ENCODE measurements at places on chromosomes 5 and 9.

DNA sequence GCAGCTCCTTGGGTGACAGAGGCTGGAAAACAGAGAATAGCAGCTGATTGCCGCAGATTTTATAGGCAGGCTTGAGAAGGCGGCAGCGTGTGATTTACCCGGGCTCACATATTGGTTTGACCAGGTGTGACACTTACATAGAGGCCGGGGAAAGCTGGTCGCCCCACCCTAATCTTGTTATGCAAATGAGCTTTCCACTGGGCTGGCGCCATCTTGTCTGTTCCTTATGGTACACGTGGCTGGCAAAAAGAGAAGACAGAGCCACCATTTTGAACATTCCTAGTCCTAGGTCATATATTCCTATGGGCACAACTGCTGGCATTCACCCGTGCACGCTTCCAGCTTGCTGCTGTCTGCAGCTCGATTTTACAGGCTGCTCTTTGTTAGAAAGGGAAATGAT lies 11.3 kb upstream of the SPZ1 start:
- DNase-seq: no peak

DNA sequence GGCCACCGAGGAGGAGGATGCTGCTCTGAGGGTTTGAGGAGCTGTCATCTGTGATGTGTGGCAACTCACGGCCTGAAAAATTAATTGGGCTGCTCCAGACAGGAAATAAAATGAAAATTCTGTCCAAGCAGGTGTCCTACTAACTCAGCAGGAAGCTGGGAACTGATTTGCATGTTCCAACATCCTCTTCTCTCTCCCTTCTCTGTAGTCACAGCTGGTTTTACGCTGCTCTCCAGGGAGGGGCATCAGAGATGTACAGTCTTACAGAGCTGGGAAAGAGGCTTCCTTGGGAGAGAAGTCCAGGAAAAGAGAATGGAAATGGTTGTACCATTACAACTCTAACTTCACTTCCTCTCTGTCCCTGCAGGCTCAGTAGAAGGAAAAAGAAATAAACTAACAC lies 24.2 kb upstream of the SIL1 start:
- no peak for DNase-seq

DNA sequence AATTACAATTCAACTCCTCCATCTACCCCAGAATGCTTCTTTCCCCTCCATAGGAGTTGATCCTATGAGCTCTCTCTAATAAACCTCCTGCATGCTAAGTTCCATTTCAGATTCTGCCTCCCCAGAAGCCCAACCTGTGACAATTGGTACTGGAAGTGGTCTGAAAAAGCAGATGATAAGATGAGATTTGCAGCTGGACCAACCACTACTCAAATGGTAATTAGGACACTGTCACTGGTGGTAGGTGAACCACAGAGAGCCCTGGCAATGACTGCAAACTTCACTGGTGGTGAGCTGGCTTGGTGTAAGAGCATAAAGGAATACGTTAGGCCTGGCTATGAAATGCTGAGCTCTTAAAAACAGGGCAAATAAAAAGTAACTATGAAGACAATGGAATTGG lies 112.6 kb downstream of the ESM1 start:
- no peak for DNase-seq

DNA sequence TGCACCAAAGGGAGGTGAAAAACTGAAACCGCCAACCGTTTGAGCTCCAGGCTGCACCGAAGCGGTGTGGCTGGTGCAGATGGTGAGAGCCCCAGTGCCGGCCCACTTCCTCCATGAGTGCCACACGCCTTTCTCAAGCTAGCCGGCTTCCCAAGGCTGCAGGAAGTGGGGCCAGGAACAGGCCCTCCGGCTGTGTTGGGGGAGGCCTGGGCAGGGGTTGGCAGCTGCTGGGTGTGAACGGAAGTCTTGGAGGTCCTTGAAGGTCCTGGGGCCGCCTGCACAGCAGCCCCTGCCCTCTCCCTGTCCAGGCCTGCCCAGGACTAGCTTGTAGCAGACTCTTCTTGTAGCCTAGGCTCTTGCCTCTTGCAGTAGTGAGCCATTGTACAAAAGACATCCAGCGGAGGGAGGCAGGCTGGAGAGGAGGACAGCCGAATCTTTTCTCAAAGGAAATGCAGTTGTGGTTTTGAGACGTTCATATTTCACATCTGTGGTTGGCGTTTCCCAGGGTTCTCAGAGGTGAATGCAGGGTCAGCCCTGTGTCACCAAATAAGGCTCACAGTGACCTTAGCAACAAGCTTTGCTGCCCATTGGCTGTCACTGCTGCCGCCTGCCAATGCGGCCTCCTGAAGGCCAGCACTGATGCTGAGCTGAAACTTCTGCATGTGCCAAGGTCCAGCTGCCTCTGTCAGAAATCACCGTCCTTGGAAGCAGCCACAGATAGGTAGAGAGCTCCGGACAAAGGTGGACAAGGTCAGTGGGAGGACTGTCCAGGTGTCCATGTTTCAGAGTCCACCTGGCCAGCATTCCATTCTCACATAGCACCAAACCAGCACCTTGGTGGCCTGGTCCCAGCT lies 23.9 kb downstream of the IRF1 start:
- DNase-seq: no peak

DNA sequence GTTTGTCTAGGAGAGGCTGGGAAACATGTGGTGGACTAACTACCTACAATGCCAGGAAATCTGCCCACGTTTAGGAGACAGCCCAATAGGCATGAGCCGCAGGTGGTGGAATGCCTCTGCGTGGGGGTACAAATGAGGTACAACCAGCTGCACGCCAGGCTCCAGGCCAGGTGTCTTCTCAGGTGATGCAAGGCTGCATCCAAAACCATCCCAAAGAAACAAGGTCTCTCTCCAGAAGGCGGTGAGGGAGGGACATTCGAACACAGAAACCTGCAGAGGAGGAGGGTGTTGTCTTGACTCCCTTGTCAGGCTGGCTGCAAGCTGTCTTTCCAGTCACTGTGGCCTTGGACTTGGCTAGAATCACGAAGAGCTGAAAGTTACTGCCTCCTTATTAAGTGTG lies 11.6 kb downstream of the ANKH start:
- no peak for DNase-seq

DNA sequence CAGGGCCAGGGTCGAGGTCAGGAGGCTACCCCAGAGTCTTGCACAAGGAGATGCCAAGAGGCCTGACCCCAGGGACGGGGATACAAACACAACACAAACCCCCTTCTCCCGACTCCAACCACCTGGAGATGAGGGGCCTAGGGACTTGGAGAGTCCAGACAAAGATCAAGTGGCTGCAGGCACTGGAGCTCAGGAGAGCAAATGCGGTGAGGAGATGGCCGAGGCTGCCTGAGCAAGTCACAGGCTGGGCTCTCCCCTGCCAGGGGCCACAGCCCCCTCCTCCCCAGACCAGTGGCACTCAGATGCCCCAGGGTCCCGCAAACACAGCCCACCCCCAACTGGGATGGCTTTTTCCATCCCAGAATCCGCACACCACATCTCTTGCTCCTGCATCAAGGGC lies 15.8 kb downstream of the SH3GLB2 start:
- DNase-seq: no peak

DNA sequence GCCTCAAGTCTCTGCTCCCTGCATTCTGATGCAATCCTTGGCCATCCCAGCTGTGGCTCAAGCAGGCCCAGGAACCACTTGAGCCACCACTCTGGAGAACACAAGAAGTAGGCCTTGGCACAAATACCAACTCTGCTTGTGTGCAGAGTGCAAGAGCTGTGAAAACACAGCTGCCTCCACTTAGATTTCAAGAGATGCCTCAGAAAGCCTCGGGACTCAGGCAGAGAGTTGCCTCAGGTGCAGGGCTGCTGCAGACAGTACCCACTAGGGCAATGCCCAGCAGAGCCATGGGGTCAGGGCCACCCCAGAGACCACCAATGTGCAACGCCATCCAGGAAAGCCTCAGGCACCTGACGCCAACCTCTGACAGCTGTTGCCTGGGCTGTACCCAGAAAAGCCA lies 82.4 kb downstream of the FREM1 start:
- DNase-seq: no peak

DNA sequence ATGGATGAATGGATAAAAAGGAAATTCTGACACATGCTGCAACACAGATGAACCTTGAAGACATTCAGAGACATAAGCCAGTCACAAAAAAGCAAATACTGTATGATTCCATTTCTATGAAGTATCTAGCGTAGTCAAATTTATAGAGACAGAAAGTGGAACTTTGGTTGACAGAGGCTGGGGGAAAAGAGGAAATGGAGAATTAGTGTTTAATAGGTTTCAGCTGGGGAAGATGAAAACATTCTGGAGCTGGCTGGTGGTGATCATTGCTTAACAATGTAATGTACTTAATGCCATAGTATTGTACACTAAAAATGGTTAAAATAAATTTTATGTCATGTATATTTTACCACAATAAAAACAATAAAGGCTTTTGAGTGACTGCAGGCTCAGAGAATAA lies 24.2 kb downstream of the PPIC start:
- DNase-seq: no peak

GRCh38 chr5:154467655-154468354 lies 10.2 kb downstream of the HAND1 start:
- peak; percentile 62 for DNase-seq

GRCh38 chr5:158843305-158843704 lies 256.4 kb downstream of the EBF1 start:
- no peak for DNase-seq

- DNase-seq: peak; percentile 26
These were observed 6.9 kb downstream of the AK3 start for GRCh38 chr9:4734150-4734549.

GRCh38 chr9:116394894-116395698 lies 241.5 kb downstream of the PAPPA start:
- DNase-seq: no peak

- no peak for DNase-seq
These were observed 166.4 kb downstream of the PRR16 start for GRCh38 chr5:120630550-120630949.

DNA sequence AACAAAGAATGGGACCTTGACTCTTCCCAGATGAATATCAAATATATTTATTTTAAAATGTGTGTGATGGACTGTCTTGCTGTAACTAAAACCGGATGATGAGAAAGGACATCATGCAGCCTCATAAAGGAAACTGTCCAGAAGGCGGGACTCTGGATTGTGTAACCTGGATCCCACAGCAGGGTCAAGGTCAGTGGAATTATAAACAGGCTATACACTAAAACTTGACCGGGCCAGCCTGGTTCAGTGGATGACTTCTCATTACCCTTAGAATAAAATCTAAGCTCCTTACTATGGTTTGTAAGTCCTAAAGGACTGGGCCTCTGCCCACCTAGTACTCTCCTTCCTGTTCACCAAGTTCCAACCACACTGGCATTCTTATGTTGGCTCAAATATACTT lies 280.3 kb downstream of the ELAVL2 start:
- no peak for DNase-seq

- no peak for DNase-seq
These were observed 140.7 kb upstream of the GPR151 start for GRCh38 chr5:146656703-146657102.

GRCh38 chr9:127698985-127699670 lies 7.7 kb upstream of the CFAP157 start:
- DNase-seq: no peak

GRCh38 chr5:17732351-17732923 lies 98.2 kb downstream of the TAF11L14 start:
- DNase-seq: no peak

DNA sequence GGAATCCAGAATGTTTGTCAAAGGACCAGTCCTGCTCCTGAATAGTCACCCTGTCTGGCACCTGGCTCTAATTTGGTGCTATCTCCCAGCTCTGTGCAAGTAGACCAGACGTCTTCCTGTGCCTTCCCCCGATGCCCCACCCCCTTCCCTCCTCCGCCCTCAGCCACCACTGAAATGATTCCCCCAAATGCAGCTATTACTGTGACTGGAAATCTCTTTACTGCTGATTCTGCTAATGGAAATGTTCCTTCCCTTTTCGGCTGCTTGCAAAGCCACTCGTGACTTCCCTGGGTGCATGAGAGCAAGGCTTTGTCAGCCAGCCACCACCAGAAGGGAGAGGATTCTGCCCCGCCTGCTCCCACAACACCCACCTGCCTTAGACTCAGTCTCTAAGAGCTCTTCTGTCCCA lies 11.4 kb downstream of the ASTN2 start:
- no peak for DNase-seq

DNA sequence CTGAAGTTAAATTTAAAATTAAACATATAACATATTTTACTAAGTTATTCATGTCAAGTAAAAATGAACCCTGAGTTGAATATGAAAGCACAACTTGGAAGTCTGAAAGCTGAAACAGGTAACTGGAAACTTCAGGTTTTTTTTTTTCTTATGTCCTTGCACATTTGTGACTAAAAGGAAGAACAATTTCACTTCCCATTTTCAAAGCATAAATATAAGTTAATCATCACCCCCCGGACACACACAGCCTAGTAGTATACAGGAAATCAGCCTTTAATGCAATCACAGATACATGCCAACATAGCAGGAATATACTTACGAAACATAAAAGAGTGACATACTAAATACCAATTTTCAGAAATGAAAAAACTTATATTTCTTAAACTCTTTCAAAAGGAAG lies 225.9 kb downstream of the RFX3 start:
- no peak for DNase-seq

DNA sequence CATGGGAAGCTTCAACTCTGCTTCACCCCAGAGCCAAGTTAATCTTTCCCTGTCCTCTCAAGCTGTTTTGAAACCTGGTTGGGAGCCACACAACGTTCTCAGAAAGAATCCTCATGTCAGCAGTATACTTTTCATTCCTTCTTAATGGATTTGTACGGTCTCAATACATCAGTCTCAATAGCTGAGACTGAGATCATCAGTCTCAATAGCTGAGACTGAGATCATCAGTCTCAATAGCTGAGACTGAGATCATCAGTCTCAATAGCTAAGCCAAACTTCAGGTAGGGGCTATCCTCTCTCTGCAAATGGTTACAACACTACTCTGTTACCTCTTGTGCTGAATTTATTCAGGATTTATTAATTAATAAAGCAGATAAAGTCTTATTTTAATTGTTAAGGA lies 1317.4 kb upstream of the CDH9 start:
- DNase-seq: no peak

DNA sequence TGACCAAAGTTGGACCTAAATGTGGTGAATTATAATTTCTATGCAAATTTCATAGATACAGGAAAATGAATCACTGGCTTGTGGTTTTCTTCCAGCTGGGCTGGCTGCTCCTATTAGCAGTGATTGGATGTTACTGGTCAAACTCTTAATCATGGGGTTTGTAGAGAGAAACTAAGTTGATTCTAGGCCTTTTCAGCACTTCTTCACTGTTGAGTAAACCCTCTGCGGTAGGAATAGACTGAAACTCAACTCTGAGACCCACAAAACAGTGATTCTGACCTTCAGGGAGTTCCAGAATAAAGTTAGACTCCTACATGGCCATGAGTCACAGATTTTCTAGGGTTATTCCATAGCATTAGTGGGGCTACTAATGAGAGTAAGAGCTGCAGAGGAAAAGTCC lies 47.9 kb upstream of the FKTN start:
- peak; percentile 31 for DNase-seq

All from RKO (cell line).